Esophagus squamous epithelium (tissue), 5 donors: ENCODE measurements at places on chromosomes 7 and 10.

DNA sequence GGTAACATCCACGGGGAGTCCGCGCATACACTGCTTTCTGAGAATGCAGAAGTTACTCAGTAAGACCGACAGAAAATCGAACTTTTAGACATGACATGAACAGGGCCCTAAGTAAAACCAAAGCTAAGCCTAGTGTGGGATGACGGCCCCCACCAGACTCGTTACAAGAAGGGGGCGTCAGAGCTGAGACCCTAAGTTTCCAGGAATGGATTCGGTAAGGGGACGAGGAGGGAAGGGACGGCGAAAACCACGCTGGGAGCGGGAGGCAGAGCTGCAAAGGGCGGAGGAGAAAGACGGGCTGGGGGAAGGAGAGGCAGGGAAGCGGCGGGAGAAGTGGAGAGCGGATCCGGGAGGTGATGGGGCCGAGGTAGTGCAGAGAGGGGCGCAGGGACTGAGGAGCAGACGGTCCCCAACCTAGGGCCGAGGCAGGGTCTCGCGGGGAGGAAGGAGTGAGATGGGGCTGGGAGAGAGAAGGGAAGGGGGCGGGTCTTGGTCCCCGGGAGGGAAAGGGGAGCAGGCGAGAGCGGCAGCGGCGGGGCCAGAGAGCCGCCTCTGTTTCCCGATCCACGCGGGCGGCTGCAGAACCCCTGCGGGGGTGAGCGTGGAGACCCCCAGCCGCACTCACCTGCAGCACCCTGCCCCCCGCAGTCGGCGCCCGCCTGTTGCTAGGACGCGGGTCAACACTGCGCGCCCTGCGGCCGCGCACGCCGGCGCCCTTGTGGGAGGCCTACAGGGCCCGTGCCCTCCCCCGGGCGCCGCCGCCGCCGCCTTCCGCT lies 513 bp downstream of the ODAD2 start:
- DNase-seq: no peak

- no peak for DNase-seq
Measured at GRCh38 chr7:3917436-3917835, 616.4 kb downstream of the SDK1 start.

DNA sequence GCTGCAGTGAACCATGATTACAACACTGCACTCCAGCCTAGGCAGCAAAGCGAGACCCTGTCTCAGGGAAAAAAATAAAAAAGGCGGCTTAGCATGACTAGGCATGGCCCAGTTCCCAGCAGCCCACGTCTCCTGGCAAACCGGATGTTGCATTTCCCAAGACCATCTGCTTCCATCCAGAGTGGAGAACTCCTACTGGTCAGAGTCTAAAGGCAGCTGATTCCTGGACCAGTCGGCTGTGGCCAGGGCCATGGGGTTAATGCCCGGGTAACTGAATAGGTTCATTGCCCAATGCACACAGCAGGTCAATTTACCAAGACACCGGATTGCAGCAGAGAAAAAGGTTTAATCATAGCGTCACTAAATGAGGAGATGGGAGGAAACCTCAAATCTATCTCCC lies 133.1 kb downstream of the MYL10 start:
- DNase-seq: no peak

- no peak for DNase-seq
Measured at GRCh38 chr10:52757773-52758172, 14.8 kb downstream of the MBL2 start.

GRCh38 chr10:125283191-125283835 lies 123.0 kb upstream of the CTBP2 start:
- DNase-seq: no peak

GRCh38 chr10:118698421-118698820 lies 56.3 kb downstream of the CACUL1 start:
- DNase-seq: no peak

DNA sequence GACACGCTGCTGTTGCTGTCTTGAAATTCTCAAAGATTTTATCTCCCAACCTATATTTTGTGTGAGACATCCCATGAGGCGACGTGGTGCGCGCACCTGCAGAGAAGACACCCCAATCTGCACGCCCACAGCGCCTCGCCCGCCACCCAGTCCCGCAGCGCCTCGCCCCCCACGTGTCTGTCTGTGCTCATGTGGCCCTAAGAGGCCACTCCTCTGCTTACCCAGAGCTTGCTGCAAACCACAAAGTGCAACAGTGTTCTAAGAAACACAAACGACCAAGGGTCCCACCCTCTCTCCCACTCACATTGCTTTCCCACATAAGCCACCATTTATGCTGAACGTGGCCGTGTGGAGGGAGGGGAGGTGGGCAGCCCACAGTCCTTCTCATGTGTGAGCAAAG lies 287.2 kb downstream of the PTPRN2 start:
- no peak for DNase-seq

DNA sequence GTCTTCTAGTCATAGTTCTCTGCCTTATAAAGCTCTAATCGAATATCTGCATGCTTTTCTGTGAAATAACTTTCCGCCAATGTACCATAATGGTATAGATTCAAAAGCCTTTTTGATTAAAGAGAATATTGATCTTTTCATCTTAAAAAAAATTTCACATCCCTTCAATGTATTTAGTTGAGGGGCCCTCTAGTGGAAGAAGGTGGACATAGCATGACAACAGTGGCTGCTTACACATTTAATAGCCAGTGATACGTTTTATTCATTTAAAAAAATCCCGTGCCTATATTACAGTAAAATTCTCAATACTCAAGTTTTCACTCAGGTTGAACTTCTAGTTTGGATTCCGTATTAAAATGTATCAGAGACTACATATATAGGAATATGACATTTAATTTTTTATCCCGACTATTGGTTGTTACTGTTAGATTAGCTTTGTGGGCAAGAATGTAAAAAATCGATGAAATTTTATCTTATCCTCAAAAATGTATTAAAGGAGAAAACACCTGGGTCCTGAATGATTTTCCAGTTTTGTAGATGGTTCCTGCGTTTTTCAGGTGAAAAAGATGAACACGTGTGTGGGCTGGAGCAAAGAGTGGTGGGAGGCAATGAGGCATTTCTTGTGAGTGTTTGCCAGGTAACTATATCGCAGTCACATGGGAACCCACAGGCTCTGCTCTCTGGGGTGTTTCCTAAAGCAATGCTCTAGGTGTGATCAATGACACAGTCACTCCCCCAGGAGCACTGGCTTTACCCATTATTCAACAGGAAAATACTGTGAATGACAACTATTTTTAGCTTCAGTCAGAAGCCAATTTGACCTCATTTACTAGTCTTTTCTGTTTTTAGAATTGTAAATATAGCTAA lies 24.1 kb upstream of the PNLIP start:
- no peak for DNase-seq

- no peak for DNase-seq
Measured at GRCh38 chr7:105808703-105809590, 67.5 kb downstream of the ATXN7L1 start.

DNA sequence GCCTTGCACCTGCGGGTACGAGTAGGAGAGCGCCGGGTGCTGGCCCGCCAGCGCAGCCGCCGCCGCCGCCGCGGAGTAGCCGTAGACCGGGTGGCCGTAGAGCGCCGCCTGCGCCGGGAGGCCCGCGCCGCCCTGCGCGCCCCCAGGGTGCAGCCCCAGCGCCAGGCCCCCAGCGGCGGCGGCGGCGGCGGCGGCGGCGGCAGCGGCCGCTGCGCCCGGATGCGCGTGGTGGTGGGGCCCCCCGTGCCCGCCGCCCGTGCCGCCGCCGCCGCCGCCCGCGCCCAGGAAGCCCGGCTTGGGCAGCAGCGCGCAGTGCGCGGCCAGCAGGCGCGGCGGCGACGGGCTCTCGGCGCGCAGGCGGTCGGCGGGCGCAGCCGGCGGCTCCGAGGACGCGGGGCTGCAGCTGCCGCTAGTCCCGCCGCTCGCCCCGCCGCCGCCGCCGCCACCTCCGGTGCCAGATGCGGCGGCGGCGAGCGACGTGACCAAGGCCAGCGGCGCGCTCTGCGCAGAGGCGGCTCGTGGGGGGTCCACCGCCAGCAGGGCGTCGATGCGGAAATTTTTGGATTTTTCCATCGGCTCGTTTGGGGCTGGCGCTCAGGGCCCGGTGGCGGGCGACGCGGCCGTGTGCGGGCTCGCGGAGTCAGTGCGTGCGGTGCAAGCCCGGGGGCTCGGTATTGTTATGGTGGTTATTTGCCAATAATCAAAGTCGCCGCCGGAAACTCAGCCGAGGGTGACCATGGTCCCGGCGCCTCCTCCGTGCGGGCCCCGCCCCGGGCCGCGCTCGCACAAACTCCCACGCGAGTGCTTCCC lies 480 bp downstream of the MNX1 start:
- DNase-seq: no peak

GRCh38 chr7:512541-513311 lies 6.9 kb downstream of the PDGFA start:
- DNase-seq: no peak
